ENCODE measurements at places on chromosomes 2 and 18.

DNA sequence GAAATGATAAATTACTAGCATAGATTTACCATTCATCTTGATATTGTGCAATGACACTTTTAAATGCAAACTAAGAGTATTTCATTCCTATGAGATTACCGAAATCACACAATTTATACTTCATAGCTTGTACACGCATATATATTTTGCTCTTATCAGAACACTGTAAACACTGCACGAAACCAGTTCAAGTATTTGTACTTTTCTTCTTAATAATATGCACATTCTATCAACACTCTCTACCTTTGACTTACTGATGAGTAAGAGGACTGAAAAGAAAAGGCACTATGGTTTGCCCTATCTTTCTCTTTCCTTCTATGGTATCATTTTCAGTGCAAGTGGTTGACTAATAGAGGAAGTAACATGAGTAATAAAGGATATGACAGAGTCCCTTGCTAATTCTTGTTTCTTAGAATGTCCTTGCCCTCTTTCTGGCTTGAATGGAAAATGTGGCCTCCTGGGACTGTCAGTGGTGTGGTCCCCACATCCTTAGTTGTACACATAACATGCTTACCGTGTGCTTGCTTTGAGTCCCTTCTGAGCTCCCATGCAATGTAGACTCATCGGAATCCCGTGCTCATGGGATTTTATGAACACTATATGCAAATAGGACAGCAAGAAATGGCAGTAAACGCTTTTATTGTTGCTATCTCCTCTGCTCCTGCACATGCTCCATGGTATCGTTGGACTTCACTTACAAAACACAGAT, 363.5 kb upstream of the TNP1 start:
- peak; percentile 94 for DNase-seq

- DNase-seq = peak; percentile 56
Measured at GRCh38 chr18:52325997-52326396, 14.0 kb upstream of the DCC start.

- peak; percentile 90 for DNase-seq
Measured at GRCh38 chr2:65264821-65265670, 37.4 kb downstream of the ACTR2 start.

DNA sequence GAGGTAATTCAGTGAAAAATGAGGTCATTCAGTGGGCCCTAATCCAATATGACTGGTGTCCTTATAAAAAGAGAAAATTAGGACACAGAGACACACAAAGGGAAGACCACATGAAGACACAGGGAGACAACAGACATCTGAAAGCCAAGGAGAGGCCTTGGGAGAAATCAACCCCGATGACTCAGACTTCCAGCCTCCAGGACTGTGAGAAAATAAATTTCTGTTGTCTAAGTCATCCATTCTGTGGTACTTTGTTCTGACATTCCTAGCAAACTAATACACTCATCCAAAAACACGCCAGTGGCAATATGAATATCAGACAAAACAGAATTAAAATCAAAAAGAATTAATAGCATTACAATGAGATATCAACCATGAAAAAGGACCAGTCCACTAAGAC, 303.7 kb downstream of the SS18 start:
- peak; percentile 92 for DNase-seq

GRCh38 chr2:177265824-177266817, 1.6 kb upstream of the NFE2L2 start:
- DNase-seq = no peak

DNA sequence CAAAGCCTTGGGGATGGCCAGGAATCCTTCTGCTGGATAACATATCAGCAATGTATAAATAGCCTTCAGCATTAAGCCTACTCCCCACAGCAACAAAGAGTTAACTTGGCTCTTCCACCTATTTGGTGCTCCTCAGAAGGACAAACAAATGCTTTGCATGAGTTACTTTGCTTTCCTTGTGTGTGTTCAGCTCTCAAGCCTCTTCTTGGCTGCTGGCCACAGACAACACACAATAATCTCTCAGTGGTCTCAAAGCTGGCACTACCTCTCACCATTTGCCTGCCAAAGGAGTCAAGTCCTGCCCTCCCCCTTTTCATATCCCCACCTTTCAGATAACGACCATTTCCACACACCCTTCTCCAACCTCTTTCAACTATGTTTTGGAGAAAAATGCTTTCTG, 17.5 kb downstream of the FTCDNL1 start:
- DNase-seq = no peak
